ENCODE measurements at places on chromosomes 12 and 14. TPM values are rescaled to one million over a fixed set of nuclear protein-coding genes. Genes with fewer than 3 reads are reported as not detected.

- DNase-seq = no peak
These were observed 215.5 kb downstream of the AACS start for GRCh38 chr12:125280482-125281377.

GRCh38 chr14:61668282-61668681 is 27.0 kb upstream of the HIF1A start:
- DNase-seq = no peak

DNA sequence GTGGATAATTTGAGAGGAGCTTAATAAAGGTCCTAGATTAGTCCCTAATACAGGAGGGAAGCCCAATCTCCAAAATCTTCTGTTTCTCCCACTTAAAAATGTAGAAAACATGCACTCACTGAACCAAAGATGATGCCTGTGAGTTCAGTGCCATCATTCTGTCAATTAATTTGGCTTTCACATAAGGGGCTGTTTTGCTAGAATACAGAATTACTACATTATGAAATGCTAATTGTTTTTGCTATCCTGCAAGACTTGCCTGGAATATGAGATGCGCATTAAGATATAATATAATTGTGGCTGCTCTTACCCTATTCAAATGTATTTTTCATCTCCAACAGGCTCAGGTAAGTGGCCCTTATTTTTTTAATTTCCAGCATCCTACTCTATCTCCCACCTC is 111.7 kb downstream of the SEC23A start:
- DNase-seq = no peak

GRCh38 chr14:34238610-34239009 is 223.4 kb downstream of the SPTSSA start:
- DNase-seq = no peak

- no peak for DNase-seq
These were observed 42.1 kb downstream of the TSPAN9 start for GRCh38 chr12:3119192-3119755.

DNA sequence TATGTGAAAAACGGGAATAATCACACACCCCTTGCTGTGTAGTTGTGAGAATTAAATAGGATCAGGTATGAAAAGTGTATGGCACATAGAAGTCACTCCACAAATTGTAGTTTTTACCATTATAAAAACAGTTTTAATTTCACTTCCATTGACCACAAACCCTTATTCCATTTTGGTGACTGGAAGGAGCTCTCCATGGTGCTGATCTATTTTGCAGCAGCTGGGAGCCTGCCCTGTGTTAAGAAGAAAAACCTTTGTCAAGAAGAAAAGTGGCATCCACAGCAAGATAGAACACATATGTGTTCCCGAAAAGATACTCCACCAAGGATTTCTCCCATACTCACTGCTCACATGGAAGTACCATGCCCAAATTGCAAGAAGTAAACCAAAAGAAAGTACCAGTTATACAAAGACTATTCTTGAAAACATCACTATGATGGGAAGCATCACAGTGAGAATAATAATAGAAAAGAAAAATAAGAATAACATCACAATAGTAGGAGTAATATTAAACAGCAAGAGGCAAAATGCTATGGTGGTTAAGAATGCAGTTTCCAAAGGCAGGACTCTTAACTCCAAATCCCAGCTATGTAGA is 58.7 kb downstream of the TUNAR start:
- DNase-seq = peak; percentile 17

- DNase-seq = no peak
These were observed 20.4 kb downstream of the TTC9 start for GRCh38 chr14:70662080-70662479.

DNA sequence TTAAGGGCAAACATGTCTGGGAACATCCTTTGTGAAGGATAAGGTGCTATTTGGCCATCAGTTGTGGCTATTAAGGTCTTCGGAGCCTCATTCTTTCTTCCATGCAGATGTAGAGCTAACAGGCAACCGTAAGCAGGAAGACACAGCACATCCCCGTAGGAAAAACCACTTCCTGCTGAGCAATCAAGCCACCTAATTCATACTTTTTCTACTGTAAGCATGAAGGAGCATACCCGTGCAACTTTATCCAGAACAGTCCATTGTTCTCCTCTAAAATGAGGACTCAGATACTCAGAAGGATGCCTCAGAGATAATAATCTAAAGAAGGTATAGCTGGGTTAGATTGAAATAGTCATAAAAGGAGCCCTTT is 232.0 kb downstream of the PPM1H start:
- peak; percentile 79 for DNase-seq

GRCh38 chr12:116878567-116879508 is 2.4 kb downstream of the HRK start:
- DNase-seq = no peak

- DNase-seq = no peak
These were observed 183.3 kb downstream of the EFCAB11 start for GRCh38 chr14:89771251-89771650.

DNA sequence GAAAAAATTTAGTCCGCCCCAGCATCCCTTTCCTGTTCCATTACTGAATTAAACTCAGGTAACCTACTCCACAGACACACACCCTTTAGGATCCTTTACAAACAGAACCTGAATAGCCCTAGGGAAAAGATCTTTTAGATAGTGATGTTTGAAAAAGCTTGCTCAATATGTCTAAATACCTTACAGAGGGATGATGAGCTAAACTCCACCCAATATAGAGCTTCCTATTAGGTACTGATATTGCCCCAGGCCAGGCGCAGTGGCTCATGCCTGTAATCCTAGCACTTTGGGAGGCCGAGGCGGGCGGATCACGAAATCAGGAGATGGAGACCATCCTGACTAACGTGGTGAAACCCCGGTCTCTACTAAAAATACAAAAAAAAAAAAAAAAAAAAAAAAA is 50.1 kb downstream of the FERMT2 start:
- DNase-seq = no peak

- no peak for DNase-seq
These were observed 54.7 kb downstream of the PRIMA1 start for GRCh38 chr14:93733631-93734030.

DNA sequence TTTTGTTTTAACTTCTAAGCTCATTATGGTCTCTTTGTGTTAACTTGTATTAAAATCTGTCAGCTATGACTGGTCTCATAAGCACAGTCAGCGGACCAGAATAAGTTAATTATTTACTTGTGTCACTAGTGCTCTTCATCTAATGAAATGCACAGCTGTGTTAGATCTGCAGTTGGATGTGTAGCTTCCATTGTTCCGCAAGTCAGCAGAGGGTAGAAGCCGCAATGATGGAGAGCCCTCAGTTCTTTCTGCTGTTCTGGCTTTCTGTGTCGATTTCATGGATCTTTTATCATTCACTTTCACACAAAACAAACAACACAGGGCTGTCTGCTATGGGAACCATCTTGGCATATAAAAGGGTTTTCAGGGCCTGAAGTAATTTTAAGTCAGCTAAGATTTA is 89.3 kb upstream of the RFX4 start:
- DNase-seq = no peak

GRCh38 chr12:4279198-4279690 is 5.7 kb downstream of the CCND2 start:
- DNase-seq = no peak

DNA sequence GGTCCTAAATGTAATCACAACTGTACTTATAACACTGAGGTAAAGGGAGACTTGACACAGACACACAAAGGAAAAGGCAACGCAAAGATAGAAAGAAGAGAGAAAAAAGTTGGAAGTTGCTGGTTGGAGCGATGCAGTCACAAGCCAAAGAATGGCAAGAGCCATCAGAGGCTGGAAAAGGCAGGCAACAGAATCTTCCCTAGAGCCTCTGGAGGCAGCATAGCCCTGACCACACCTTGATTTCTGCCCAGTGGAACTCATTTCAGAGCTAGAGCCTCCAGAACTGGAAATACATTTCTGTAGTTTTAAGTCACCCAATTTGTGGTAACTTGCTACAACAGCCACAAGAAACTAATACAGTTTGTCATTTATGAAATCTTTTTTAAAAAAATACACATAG is 89.2 kb downstream of the PUS7L start:
- DNase-seq = no peak

GRCh38 chr12:53703756-53704155 is 23.5 kb downstream of the CALCOCO1 start:
- DNase-seq = no peak

DNA sequence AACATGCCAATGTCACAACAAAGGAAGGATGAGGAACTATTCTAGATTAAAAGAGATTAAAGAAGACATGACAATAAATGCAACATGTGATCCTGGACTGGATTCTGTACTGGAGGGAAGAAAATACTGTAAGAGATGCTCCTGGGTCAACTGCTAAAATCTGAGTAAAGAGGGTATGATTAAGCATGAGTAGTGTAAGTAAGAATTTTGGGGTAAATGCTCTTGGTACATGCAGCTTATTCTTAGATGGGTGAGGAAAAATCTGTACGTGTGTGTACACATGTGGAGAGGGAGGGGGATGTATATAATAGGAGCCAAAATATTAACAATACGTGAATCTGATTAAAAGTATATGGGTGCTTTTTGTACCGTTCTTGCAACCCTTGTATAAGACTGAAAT is 66.0 kb downstream of the CDC42BPB start:
- no peak for DNase-seq

DNA sequence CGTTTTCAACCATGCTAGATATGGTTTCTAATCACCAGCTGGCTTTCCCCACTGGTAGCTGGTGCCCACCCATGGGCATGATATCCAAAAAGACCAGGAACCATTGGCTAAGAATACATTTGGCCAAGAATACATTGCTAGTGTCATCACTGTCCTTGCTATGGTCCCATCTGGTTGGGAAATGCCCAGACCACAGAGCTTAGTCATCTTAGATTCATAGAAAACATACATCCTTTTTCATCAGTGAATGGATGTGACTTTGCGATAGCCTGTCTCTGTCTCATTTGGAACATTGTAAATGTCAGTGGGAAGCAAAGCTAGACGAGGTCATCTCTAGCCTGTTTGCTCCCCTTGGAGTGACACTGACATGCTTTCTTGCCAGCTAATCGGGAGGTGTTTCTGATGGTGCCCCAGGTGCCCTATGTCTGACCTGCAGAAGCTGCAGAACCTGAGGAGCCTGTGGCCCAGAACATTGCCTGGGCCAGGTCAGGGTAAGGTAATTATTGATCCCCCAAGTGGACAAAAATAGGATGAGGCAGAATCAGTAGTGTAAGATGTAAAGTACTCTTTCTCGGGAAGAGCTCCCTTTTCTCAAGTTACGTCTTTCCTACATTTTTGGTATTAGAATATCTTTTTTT is 194.8 kb downstream of the SLC41A2 start:
- DNase-seq = no peak

DNA sequence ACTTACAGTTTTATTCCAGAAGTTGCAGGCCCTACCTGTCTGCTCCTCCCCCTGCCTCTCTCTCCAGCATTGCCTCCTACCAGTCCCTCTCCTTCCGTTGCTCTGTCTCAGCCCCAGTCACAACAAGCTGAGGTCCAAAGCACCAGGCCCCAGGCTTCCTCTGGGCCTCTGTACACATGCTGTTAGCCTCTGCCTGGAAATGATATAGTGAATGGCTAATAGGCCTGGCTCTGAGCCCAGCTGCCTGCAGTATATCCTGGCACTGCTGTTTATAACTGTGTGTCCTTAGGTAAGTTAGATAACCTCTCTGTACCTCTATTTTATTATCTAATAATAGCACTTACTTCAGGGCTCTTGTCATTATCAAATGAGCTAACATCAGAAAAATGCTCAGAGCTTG is 114.9 kb upstream of the PWP1 start:
- DNase-seq = no peak

GRCh38 chr14:99535448-99535847 is 54.2 kb downstream of the CCNK start:
- DNase-seq = no peak

DNA sequence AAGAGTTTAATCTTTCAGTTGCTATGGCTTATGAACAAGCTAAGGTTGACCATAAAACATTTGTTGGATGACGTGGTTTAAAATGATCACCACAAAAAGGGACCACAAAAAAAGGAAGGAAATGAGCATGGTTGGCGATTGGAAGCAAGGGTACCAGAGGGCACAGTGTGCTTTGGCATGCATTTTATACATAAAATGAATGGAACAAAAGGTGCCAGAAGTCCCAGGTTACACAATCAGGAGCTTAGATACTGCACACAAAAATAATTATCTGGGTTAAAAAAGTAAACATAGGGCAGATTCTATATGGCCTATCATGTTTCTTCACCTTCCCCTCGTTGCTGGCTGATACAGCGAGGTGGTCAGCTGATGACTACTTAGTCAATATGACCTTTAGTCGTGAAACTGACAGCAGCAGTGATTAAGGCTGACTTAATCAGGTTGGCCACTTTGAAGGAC is 50.7 kb downstream of the ZC3H14 start:
- DNase-seq = no peak

DNA sequence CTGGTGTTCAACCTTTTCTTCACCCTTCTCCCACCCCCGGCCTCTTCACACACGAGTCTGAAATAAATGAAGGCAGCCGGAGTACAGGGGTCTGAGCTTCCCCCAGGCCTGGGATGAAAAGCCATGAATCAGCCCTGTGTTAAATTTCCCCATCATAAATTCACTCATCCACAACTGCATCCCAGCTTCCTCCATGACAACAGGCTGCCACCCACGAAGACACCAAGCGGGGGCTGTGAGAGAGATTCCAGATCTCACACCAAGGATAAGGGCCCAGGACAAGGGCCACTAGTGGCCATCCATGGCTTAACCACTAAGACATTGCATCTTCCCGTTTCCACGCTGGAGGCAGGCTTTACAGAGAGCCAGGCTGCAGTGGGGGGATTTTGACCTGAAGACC is 93.9 kb upstream of the NCOR2 start:
- no peak for DNase-seq

DNA sequence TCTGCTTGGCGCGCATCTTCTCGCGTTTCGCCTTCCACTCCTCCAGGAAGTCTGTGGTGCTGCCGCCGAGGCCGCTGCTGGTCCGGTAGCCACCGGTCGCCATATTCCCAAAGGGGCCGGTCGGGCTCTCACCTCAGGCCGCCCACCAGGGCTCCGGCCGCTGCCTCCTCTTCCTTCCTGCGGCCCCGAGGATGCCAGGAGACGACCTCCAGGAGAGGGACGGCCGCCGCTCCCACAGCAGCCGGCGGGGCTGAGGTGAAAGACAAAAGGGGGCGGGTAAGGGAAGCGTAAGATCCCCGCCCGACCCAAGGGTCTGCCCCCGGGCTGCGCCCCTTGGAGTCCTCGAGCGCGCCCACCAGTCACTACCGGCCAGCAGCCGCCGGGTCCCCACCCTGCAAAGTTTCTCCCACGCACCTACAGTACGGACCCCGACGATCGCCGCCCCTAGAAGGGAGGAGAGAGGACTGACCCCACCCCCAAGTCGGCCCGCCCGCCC is 574 bp downstream of the PAWR start:
- DNase-seq = peak; percentile 33

GRCh38 chr14:106691601-106692291 is 1165.4 kb downstream of the TMEM121 start:
- peak; percentile 18 for DNase-seq

GRCh38 chr12:89977405-89978085 is 268.9 kb upstream of the ATP2B1 start:
- DNase-seq = peak; percentile 7

SLC17A8 gene
- total RNA-seq = not detected

GARIN6 gene
- not detected for total RNA-seq

TMPRSS12 gene
- total RNA-seq = not detected

VDR gene
- total RNA-seq = 1.4 TPM

FAM181A gene
- not detected for total RNA-seq

ERC1 gene
- total RNA-seq = 14.4 TPM

SLC8A3 gene
- not detected for total RNA-seq

TRPV4 gene
- 0.13 TPM for total RNA-seq

LRTM2 gene
- total RNA-seq = not detected

SYT1 gene
- not detected for total RNA-seq

ACRBP gene
- 0.21 TPM for total RNA-seq

IFNG gene
- not detected for total RNA-seq
